Suprapubic skin (tissue), 4 donors: ENCODE measurements at places on chromosomes 6 and 20. TPM values are rescaled to one million over a fixed set of nuclear protein-coding genes. Genes with fewer than 3 reads are reported as not detected.

SEMG1 gene
- not detected for total RNA-seq

DNA sequence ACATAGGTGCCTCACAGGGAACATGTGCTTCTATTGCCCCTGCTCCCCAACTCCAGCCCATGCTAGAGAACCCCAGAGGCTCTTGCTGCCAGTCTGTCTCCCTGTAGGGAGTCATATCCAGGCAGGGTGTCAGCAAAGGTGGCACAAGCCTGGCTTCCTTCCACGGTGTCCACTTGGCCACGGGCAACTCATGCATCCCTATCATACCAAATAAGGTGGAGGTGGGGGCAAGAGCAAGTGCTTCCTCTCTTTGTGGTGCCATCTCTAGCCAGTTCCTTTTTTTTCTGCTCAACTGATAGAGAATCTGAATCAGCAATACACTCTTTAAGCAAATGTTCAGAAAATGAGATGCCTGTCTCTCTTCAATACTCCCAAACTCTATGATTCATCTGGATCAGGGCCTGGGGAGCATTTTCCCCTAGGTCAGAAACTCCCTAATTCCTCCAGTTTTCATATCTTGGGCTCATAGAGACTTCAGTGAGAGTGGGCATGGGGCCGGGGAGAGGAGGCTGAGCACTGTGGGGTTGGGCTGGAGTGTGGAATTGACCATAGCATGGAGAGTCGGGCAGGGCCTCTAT, 105.1 kb upstream of the GPR6 start:
- H3K36me3 ChIP-seq: no peaks in the 10 kb centered on the region
- H3K4me1 ChIP-seq: peaks cover 47% of the 10 kb centered on the region
- no peak for DNase-seq
- H3K4me3 ChIP-seq: no peak overlapping the region

GRCh38 chr6:47203938-47204611, 105.6 kb downstream of the TNFRSF21 start:
- no peak for DNase-seq
- H3K4me3 ChIP-seq: no peak overlapping the region
- H3K27ac ChIP-seq: no peak overlapping the region
- peaks cover 3% of the 10 kb centered on the region for H3K4me1 ChIP-seq

GRCh38 chr6:88512951-88513350, 346.8 kb upstream of the CNR1 start:
- no peaks in the 10 kb centered on the region for H3K4me1 ChIP-seq
- no peak overlapping the region for H3K4me3 ChIP-seq
- H3K27ac ChIP-seq: no peak overlapping the region
- no peak for DNase-seq
- H3K27me3 ChIP-seq: no peaks in the 10 kb centered on the region
- H3K36me3 ChIP-seq: no peaks in the 10 kb centered on the region

CD93 gene
- 12.5 TPM for total RNA-seq

TMEM200A gene
- total RNA-seq: 0.81 TPM

DNA sequence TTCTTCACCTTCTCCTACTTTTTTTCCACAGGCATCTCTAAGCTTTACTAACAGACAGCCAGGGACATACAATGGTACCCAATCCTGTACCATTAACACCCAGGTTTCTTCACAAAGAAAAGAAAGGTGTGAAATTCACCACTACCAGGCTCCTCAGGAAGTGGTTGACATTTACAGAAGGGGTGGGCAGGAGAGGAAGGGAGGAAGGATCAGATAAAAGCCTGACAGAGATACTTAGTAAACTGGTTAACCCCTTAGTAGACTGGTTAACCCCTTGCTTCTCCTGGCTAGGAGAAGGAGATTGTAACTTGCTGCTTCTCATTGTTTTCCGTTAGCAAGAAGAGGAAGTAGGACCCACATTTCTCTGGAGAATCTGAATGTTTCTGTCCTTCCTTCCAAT, 7.2 kb downstream of the SAMD3 start:
- no peak overlapping the region for H3K4me3 ChIP-seq
- H3K36me3 ChIP-seq: no peaks in the 10 kb centered on the region
- no peaks in the 10 kb centered on the region for H3K4me1 ChIP-seq
- no peak for DNase-seq
- H3K27me3 ChIP-seq: no peaks in the 10 kb centered on the region

DNA sequence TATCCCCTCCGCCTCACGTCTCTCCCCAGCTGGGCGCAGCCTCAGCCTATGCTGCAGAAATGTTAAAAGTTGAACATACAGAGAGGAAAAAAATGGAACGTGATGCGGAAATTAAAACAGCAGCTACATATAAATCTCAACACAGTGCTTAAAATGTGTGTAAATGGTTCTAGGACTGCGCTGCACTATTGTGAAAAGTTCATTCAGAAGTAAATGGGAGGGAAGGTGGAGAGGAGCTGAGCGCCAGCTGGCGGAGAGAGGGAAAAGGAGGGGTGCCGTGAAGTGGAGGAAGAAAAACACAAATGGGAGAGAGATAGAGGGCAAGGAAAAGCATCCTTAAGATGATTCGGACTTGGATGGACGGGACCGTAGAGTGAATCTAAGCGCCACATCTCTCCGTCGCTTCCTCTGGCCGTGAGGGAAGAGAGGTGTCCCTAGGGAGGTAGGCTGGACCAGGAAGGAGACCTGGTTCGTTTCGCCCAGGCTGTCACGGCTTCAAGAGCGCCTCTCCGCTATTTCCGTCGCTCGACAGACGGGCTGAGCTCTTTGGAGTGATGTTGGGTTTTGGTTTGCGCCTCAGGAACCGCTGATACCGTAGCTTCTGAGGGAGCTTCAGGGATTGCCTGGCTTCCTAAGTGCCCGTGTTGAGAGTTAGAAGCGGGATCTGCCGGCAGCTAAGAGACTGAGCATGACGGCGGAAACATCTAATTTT, 113.7 kb downstream of the TRIM27 start:
- no peak overlapping the region for H3K4me3 ChIP-seq
- H3K36me3 ChIP-seq: no peaks in the 10 kb centered on the region
- DNase-seq: no peak

DNA sequence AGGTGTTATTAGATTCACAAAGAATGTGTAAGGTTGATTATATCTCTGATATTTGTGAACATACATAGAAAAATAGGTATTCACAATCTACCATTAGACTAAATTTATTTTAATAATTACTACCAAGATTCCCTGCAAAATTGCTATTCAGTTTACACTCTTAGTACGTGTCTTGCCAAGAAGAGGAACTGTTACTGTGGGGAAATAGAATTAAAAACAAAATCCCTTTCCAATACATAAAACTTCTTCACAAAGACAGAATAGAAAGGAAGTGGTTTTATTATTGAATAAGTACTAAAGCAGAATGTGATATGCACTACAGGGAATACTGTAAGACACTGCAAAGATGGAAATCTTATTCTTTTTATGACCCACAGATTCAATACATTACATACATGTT, 17.0 kb downstream of the RAB32 start:
- no peak overlapping the region for H3K4me3 ChIP-seq
- no peak overlapping the region for H3K27ac ChIP-seq
- no peaks in the 10 kb centered on the region for H3K36me3 ChIP-seq
- DNase-seq: no peak

GMDS gene
- total RNA-seq: 12.0 TPM

DUSP15 gene
- total RNA-seq: 2.4 TPM

LGSN gene
- not detected for total RNA-seq

- H3K36me3 ChIP-seq: peaks cover 21% of the 10 kb centered on the region
- H3K4me1 ChIP-seq: no peaks in the 10 kb centered on the region
- no peaks in the 10 kb centered on the region for H3K27me3 ChIP-seq
- DNase-seq: no peak
These were observed 31.2 kb downstream of the SLC9A8 start for GRCh38 chr20:49843770-49844380.

- no peak for DNase-seq
- H3K4me3 ChIP-seq: no peak overlapping the region
- H3K4me1 ChIP-seq: peaks cover 2% of the 10 kb centered on the region
- H3K36me3 ChIP-seq: no peaks in the 10 kb centered on the region
- no peak overlapping the region for H3K27ac ChIP-seq
These were observed 246.5 kb downstream of the ERMARD start for GRCh38 chr6:169997930-169998218.

GRCh38 chr6:43823390-43823789, 53.4 kb downstream of the VEGFA start:
- no peaks in the 10 kb centered on the region for H3K36me3 ChIP-seq
- no peak overlapping the region for H3K4me3 ChIP-seq
- H3K27me3 ChIP-seq: no peaks in the 10 kb centered on the region
- H3K4me1 ChIP-seq: no peaks in the 10 kb centered on the region
- no peak overlapping the region for H3K27ac ChIP-seq

TAF11 gene
- 16.9 TPM for total RNA-seq

GRCh38 chr6:138089325-138089724, 17.9 kb downstream of the PERP start:
- peak overlapping the region; percentile 87 for H3K27ac ChIP-seq
- H3K4me1 ChIP-seq: peaks cover 55% of the 10 kb centered on the region
- H3K36me3 ChIP-seq: peaks cover 18% of the 10 kb centered on the region

GRCh38 chr6:35036828-35037663, 104.1 kb downstream of the TCP11 start:
- H3K36me3 ChIP-seq: no peaks in the 10 kb centered on the region
- no peaks in the 10 kb centered on the region for H3K27me3 ChIP-seq
- H3K4me1 ChIP-seq: peaks cover 55% of the 10 kb centered on the region
- H3K27ac ChIP-seq: no peak overlapping the region
- DNase-seq: no peak

MUC22 gene
- 0.18 TPM for total RNA-seq

DNA sequence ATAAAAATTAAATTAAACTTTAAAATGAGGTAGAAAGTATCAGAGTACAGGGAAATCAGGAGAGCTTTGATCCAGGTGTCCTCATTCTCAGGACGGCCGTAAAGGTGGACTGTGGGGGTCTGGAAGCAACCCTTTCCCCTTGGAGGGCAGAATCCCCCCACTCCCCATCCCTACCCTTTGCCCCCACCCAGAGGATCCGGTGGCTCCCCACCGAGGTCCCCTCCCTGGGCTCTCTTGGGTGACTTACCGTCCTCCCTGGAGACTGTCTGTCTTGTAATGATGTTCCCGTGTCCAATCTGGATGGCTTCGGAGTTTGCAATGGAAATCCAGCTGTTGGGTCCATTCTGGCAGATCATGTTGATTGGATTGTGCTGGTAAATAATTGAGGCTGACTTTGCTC, 7.3 kb downstream of the ZBP1 start:
- peak; percentile 72 for DNase-seq
- no peaks in the 10 kb centered on the region for H3K36me3 ChIP-seq
- peaks cover 29% of the 10 kb centered on the region for H3K27me3 ChIP-seq
- H3K4me1 ChIP-seq: no peaks in the 10 kb centered on the region
- no peak overlapping the region for H3K4me3 ChIP-seq

DNA sequence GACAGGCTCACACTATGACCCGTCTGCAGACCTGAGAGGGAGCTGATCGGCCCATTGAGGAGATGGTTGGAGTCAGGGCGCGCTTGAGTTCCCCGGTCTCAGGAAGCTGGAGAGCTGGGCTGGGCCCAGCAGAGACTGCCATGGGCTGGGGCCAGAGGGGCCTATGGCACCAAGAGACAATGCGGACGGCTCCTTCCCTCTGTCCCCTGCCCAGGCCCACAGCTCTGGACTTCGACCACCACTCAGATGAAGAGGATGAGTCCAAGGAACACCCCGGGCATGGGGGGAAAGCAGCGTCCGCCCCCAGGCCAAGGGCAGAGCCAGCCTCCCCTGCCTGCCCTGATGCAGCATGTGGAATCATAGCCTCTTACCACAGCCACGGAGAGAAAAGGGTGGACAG, 40.2 kb upstream of the PHACTR3 start:
- peaks cover 54% of the 10 kb centered on the region for H3K27me3 ChIP-seq
- no peak overlapping the region for H3K27ac ChIP-seq
- no peaks in the 10 kb centered on the region for H3K36me3 ChIP-seq
- no peak overlapping the region for H3K4me3 ChIP-seq
- DNase-seq: peak; percentile 40

GRCh38 chr6:100761841-100762240, 119.3 kb downstream of the ASCC3 start:
- DNase-seq: no peak
- H3K27ac ChIP-seq: no peak overlapping the region
- H3K4me1 ChIP-seq: no peaks in the 10 kb centered on the region
- H3K27me3 ChIP-seq: no peaks in the 10 kb centered on the region
- no peak overlapping the region for H3K4me3 ChIP-seq
